Stimulated activated naive CD4-positive, alpha-beta T cell (primary cell): ENCODE measurements at places on chromosomes 12 and 14.

DNA sequence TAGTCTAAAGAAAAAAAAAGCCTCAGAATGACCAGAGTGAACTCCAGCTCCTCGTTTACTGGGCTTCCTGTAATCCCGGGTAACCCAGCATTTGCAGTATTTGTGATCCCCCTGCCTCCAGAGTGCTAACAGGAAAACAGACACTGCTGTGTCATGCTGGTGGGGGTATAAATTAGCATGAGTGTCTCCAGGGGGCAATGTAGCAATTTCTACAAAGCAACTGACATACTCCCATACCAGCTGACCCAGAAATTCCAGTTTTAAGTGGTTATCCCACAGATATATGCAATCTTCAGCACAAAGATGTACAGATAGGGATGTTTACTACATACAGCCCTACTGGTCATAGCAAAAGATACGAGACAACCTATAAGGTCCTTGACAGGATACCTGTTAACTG lies 18.8 kb downstream of the TTC7B start:
- DNase-seq, result no peak

GRCh38 chr14:64549791-64550620 lies at the start of gene PPP1R36:
Gene PPP1R36 (plus strand): TSS chr14:64549961. CDS start chr14:64549998, 37 bp downstream.
- DNase-seq, result peak; percentile 9

- no peak for DNase-seq
Measured at GRCh38 chr12:132075026-132075713, 68.9 kb downstream of the DDX51 start.

- peak; percentile 4 for DNase-seq
Measured at GRCh38 chr12:4215229-4216186, 58.1 kb upstream of the CCND2 start.

GRCh38 chr12:14362352-14362751 lies 3.1 kb upstream of the ATF7IP start:
- no peak for DNase-seq
